ENCODE measurements at places on chromosomes 4 and X. TPM values are rescaled to one million over a fixed set of nuclear protein-coding genes. Genes with fewer than 3 reads are reported as not detected.

DNA sequence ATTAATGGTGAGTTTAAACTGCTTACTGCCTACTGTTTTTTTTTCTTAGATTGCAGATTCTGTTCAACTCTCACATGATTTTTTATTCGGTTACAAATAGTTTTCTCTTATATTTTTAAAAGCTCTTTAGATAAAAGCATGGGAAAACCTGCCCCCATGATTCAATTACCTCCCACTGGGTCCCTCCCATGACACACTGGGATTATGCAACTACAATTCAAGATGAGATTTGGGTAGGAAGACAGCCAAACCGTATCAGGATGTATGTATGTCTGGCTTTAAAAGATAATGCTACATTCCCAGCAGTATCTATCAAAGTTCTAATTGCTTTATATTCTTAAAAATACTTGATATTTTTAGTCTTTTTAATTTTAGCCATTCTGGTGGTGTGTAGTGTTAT lies 131.5 kb downstream of the JADE1 start:
- H3K36me3 ChIP-seq, result peaks cover 31% of the 10 kb centered on the region
- no peak for DNase-seq
- no peaks in the 10 kb centered on the region for H3K27me3 ChIP-seq
- no peak overlapping the region for H3K27ac ChIP-seq

DNA sequence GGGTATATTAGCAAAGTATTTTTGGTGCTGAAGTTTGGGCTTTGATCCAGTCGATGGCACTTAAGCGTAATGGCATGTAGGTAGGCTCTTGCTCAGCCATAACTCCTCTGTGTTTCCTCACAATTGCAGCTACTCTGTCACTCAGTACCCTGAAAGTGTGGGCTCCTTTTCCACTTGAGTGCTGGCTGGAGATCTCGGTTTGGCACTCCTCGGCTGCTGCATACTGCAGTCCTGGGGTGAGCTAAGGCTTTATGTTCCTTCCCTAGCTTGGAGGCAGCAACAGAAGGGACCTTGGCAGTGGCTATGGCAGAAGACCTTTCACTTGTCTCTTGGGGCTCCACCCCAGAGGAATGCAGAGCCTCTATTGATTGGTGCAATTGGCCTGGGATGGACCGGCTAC lies 106.7 kb upstream of the GRXCR1 start:
- no peaks in the 10 kb centered on the region for H3K36me3 ChIP-seq
- no peak overlapping the region for H3K27ac ChIP-seq
- no peak for DNase-seq
- H3K27me3 ChIP-seq, result no peaks in the 10 kb centered on the region

DNA sequence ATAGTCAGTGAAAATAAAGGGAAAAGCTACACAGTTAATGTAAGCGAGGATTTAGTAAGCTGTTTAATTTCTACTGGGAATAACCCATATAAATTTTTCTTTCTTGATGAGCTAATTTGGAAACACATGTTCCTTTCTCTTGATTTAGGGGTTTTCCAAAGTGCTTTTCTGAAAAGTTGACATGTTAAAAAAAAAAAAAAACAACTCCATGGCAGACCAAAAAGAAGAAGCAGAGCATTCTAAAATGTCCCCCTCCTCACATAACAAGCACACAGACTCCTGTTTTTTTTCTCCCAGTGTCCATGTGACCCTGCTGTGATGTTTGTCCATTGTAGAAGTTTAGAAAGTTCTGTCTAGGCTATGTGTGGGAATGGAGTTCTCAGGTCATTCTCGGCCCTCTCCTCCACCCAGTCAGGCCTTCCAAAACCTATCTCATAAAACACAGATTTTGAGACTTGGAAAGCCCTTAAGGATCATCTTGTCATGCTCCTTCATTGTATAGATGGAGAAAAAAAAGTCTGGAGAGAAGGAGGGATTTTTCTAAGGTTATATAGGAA lies 792 bp downstream of the CLIC2 start:
- no peaks in the 10 kb centered on the region for H3K4me1 ChIP-seq
- no peak for DNase-seq
- H3K27ac ChIP-seq, result peak overlapping the region; percentile 46
- no peaks in the 10 kb centered on the region for H3K27me3 ChIP-seq
- no peaks in the 10 kb centered on the region for H3K36me3 ChIP-seq
- H3K4me3 ChIP-seq, result peak overlapping the region; percentile 50

DNA sequence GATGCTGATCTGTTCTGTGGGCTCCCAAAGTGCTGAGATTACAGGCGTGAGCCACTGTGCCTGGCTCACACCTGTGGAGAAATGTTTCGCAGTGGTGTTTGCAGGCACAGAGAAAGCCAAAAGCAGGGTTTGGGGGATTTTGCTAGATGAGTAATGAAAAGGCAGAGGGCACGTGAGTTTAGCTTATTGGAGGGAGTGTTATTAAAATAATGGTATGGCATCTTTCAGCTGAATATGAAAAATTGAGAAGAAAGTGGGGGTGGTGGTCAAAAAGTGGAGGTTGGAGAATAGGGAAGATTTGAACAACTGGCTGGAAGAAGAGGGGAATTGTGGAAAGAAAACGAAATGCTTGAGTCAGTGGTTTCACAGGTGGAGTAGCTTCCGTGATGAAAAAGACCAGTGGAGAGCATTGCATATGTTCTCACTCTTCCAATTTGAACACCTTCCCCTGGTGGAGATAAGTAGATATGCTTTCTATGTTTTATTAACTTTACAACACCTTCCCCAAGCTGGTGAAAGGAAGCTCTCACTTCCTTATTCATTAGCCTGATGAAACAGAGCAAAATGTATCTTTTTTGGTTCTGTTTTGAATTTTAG lies 1.1 kb upstream of the CHST7 start:
- DNase-seq, result no peak
- H3K27ac ChIP-seq, result no peak overlapping the region
- H3K27me3 ChIP-seq, result no peaks in the 10 kb centered on the region
- H3K4me3 ChIP-seq, result no peak overlapping the region

DNA sequence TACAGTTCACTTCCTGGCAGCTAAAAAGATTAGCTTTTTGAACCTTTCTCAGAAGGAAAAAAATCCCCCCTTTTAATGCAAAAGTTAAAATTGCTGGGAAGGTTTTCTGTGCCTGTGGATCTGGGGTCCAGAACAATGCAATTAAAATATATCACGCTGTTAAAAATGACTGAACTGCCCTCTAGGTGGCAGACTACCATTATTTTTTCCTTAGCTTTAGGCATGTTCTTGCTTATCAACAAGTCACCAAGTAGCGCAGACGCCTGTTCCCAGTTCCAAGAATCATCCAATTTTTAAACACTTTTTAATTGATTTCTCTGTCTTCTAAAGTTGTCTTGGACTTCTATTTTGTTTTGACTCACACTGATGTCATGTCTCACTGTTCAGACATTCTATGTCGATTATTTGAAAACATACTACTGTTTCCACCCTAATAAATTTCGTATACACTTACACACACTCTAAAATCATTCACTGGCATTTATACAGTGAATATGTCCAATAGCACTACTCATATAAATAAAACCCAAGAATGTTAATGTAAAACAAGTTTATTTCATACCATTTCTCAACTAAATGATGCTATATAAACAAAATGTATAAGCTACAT lies 661.6 kb downstream of the RAPGEF2 start:
- H3K36me3 ChIP-seq, result no peaks in the 10 kb centered on the region
- no peak overlapping the region for H3K27ac ChIP-seq
- no peak for DNase-seq

DNA sequence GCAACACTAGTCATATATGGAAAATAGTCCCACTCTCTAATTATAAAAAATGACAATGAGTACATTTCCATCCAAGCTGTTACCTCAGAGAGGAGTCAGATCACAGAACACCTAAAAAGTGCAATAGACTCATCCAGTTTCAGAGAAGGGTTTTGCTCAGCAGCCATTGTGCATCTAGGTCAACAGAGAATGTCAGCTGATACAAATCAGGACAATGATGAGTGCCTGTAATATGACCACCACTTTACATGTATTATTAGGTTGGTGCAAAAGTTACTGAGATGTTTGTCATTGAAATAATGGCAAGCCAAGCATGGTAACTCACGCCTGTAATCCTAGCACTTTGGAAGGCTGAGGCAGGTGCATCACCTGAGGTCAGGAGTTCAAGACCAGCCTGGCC lies 164.1 kb upstream of the TTC29 start:
- no peaks in the 10 kb centered on the region for H3K36me3 ChIP-seq
- H3K27me3 ChIP-seq, result no peaks in the 10 kb centered on the region
- DNase-seq, result no peak
- H3K4me1 ChIP-seq, result no peaks in the 10 kb centered on the region
- no peak overlapping the region for H3K27ac ChIP-seq

DNA sequence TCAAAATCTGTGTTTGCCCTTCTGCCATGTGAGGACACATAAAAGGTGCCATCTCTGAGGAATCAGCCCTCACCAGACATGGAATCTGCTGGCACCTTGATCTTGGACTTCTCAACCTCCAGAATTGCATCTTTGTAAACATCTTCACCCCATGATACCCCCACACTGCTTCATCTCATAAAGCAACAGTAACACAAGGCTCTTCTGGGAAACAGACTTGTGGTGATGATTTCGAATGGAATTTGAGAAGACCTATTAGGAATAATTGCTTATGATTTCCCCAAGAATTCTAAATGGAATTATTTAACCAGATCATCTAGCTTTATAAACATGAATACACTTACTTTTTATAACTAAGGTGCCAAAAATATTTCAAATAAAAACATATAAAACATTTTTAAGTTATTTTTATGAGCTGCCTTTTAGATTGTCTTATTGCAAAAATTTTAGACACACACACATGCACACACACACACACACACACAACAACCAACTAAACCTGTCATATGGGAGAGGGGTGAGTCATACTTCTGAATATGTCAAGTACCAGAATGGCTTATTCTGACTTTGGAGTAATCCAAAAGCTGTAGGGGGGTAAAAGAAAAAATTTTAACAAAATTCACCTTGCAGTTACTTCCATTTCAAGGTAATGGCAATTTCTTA lies 82.0 kb downstream of the USP46 start:
- H3K36me3 ChIP-seq, result no peaks in the 10 kb centered on the region
- H3K27me3 ChIP-seq, result no peaks in the 10 kb centered on the region
- H3K27ac ChIP-seq, result no peak overlapping the region
- peaks cover 6% of the 10 kb centered on the region for H3K4me1 ChIP-seq

DNA sequence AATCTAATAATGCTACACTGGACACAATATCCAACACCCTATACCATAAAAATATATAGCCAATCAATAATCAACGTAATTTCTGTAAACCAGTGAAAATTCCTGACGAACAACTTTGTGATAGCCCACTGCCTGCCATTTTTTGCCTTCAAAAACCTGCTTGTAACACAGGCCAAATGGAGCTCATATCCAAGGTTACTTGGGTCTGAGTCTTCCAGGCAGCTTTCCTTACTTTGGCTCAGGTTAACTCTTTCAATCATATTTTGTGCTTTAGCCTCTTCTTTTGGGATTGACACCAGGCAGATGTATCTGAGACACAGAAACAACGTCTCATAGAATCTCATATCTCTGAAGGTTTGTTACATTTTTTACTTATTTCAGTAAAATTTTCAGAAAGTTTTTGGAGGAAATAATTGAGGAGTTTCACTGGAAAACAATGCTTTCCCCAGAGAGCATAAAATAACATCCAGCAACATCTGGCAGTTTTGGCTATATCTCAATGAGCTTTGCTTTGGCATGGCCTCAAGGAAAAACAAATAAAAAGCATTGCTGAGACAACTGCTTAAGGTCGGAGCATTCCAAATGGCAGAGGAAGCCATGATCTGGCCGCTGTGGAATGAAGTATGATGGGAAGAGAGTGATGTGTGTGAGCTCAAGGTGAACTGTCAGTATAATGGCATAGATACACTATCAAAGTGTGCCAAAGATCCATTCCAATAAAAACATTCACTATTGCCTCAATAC lies 162.9 kb upstream of the SPIN4 start:
- H3K36me3 ChIP-seq, result no peaks in the 10 kb centered on the region
- no peak overlapping the region for H3K4me3 ChIP-seq
- peak; percentile 20 for DNase-seq
- peaks cover 37% of the 10 kb centered on the region for H3K4me1 ChIP-seq

DNA sequence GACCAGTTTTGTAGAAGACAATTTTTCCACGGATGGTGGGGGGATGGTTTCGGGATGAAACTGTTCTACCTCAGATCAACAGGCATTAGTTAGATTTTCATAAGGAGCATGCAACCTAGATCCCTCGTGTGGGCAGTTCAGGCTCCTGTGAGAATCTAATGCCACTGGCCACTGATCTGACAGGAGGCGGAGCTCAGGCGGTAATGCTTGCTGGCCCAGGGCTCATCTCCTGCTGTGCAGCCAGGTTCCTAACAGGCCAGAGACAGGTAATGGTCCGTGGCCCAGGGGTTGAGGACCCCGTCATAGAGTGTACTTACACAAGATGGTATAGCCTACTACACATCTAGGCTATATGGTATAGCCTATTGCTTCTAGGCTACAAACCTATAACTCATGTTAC lies 7.0 kb downstream of the TEX11 start:
- no peak overlapping the region for H3K4me3 ChIP-seq
- H3K4me1 ChIP-seq, result no peaks in the 10 kb centered on the region
- no peaks in the 10 kb centered on the region for H3K36me3 ChIP-seq
- H3K27ac ChIP-seq, result no peak overlapping the region
- no peak for DNase-seq

DNA sequence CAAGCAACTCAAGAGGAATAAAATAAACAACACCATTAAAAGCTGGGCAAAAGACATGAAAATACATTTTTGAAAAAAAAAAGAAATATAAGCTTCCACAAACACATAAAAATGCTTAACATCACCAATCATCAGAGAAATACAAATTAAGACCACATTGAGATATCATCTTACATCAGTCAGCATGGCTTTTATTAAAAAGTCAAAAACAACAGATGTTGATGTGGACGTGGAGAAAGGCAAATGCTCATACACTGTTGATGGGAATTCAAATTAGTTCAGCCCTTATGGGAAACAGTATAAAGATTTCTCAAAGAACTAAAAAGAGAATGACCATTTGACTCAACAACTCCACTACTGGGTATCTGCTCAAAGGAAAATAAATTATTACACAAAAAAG lies 59.6 kb downstream of the STK32B start:
- no peak overlapping the region for H3K4me3 ChIP-seq
- H3K27me3 ChIP-seq, result peaks cover 19% of the 10 kb centered on the region
- DNase-seq, result no peak
- no peaks in the 10 kb centered on the region for H3K36me3 ChIP-seq
- no peaks in the 10 kb centered on the region for H3K4me1 ChIP-seq
- no peak overlapping the region for H3K27ac ChIP-seq

DNA sequence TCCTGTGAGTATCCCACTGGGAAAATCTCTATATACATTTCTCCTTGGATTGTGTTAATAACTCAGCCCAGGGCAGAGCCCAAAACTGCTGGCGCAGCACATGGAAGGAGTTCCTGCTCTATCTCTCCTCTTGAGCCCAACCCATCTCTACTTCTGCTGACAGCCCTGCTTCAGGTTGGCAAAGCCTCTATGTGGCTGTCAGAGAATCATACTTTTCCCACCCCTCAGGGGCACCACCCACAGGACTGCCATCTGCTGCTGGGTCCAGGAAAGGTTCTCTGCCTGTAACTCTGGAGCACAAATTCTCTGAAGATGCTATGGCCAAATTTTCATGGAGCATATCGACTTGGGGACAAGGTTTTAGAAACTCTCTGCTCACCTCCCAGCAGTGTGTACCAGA lies 278.5 kb upstream of the EMCN start:
- H3K4me3 ChIP-seq, result no peak overlapping the region
- no peaks in the 10 kb centered on the region for H3K36me3 ChIP-seq
- no peak for DNase-seq
- H3K27ac ChIP-seq, result no peak overlapping the region
- H3K4me1 ChIP-seq, result no peaks in the 10 kb centered on the region
- H3K27me3 ChIP-seq, result no peaks in the 10 kb centered on the region

PARM1 gene
- total RNA-seq, result 43.3 TPM

POF1B gene
- total RNA-seq, result 8.7 TPM

GATA1 gene
- not detected for total RNA-seq

MAGEA8 gene
- total RNA-seq, result not detected

XG gene
- total RNA-seq, result 0.52 TPM

BEX1 gene
- total RNA-seq, result 0.42 TPM

SHROOM4 gene
- 10.8 TPM for total RNA-seq

AREG gene
- 0.37 TPM for total RNA-seq

CLCN4 gene
- total RNA-seq, result 20.3 TPM

MTHFD2L gene
- 11.6 TPM for total RNA-seq

Measured in heart left ventricle (tissue), 16 donors.